ENCODE measurements at places on chromosomes 1 and 21. TPM values are rescaled to one million over a fixed set of nuclear protein-coding genes. Genes with fewer than 3 reads are reported as not detected.

DNA sequence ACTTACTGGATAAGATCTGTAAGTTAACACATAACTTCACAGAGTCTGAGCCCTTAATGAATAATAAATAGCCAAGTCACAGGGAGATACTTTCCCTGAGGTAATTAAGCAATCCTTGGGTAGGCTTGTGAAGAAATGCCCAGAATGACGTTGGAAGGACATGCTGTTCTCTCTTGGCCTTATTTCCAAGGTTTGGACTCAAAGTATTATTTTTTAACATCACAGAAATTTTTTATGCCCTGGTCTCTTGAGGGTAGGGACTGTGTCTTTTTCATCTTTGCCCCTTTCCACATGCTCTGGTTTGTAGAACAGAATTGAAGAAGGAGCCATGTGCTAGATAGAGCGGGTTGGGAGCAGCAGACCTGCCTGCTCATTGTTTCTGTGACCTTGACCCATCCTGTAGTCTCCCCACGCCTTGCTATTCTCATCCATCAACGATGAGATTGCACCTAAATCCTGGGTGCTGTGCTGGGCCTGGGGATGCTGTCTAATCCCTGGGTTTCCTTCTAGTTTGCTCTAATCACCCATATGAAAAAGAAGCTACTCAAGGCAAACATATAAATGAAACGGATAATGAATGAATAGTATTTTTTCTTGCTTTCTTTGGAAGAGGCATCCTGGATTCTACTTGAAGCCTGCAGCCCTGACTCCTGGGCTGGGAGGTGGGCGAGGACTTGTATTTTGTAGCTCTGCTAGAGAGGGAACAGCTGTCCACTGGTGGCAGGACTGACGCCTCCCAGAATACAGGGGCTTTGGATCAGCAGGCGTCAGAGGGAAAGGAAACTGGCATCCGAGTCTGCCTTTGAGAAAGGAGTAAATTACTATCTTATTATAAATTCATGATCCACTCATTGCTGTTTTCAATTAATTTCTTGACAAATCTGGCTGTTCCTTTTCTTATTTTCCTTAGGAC lies 17.5 kb upstream of the LAMTOR5 start:
- DNase-seq = no peak

- no peak for DNase-seq
Measured at GRCh38 chr1:63343922-63344321, 21.6 kb downstream of the FOXD3 start.

DNA sequence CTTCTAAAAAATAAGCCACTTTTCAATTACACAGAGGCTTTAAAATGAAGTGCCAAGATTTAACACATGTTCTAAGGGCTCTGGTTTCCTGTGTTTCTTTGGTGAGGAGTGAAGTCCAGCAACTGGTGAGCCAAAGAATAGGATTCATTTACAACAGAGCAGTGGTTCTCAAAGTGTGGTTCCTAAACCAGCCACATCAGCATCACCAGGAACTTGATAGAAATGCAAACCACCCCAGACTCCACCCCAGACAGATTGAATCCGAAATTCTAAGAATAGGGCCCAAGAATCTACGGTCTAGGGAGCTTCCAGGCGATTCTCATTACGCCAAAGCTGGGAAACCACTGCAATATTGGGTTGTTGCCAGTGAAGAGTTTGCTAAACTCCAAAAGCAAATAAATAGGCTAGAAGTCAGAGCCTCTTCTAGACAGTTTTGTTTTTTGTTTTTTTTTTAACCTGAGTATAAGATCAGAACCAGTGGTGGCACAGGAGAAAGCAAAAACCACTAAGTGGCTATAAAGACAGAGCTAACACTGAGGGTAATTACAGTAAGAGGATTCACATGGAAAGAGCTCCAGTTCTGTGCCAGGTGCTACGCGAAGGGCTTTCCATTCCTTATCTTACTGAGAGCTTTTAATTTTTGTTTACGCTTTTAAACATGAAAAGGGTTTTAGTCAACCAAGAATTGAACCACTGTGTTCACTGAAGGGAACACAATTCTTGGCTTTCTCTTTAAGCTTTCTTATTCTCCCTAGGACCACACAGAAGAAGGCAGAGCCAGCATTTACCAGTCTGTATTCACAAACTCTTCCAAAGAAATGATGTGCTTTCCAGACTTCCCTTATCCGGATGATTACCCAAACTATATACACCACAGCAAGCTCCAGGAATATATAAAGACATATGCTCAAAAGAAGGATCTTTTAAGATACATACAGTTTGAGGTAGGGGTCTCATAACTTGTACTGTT lies 42.4 kb upstream of the FMO2 start:
- DNase-seq = peak; percentile 94

- DNase-seq = no peak
Measured at GRCh38 chr1:223030871-223031400, 112.1 kb downstream of the TLR5 start.

The SPRR2G gene
- not detected for total RNA-seq

The AMY2B gene
- 0.76 TPM for total RNA-seq

The TMEM200B gene
- 0.08 TPM for total RNA-seq
